ENCODE measurements at places on chromosomes 7 and 10. TPM values are rescaled to one million over a fixed set of nuclear protein-coding genes. Genes with fewer than 3 reads are reported as not detected.

- no peak for DNase-seq
Measured at GRCh38 chr10:67959839-67960476, 75.5 kb downstream of the SIRT1 start.

The POU6F2 gene
- polyA plus RNA-seq: 0.18 TPM

The BAMBI gene
- 45.1 TPM for polyA plus RNA-seq

- DNase-seq: no peak
Measured at GRCh38 chr10:132066186-132066585, 440 bp downstream of the JAKMIP3 start.

DNA sequence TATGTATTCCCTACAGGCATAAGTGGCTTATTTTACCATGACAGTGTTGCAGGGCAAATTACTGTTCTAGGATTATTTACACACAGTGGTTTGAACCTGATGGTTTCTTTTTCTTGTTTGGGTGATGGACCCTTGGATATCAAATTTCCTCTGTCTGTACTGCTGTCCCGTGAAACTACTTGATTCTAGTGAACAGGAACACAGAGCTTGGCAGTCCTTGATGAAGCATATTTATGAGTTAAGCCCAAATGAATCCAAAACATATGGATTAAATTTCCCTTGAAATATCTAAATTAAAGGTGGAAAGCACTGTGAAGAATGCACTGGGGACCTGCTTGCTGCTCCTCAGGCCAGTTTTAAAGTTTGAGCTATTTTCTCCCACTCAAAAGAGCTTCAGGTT is 635.3 kb downstream of the INHBA start:
- DNase-seq: no peak

- DNase-seq: no peak
Measured at GRCh38 chr10:128530301-128530700, 404.1 kb upstream of the MKI67 start.

GRCh38 chr10:128025437-128025836 is 100.8 kb downstream of the MKI67 start:
- DNase-seq: no peak

GRCh38 chr7:7292608-7293007 is 110.3 kb downstream of the C1GALT1 start:
- DNase-seq: no peak

The CDC14C gene
- 0.08 TPM for polyA plus RNA-seq

DNA sequence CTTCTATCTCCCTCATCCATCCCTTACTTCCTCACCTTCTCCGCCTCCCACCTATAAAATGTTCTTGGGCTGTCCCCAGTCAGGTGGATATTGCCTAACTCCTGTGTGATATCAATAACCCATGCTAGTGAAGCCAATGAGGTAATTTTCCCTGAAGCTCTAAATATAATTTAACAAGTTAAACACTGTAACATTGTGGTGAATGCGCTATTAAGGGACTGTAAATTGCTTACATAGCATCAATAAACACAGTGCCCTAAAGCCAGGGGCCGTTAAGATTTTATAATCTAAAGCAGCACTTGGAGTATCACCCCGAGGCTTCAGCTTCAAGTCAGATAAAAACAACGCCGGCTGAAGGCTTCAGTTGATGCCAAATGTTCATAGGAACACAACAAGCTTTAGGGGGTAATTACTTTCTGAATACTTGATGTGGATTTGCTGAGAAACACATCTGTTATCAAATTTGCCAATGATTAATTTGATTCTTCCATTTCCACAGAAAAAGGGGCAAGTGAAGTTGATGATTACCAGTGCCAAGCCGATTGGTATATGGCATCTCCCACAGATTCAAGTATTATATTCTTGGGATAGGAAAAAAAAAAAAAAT is 138.4 kb downstream of the CREB5 start:
- DNase-seq: no peak

GRCh38 chr10:24262929-24263590 is 54.1 kb downstream of the KIAA1217 start:
- DNase-seq: no peak

The GNB2 gene
- polyA plus RNA-seq: 162 TPM

The PRR15 gene
- 2.6 TPM for polyA plus RNA-seq

GRCh38 chr7:40551685-40552576 is 417.1 kb downstream of the SUGCT start:
- DNase-seq: no peak

GRCh38 chr7:112282476-112283188 is 76.1 kb downstream of the ZNF277 start:
- DNase-seq: no peak

DNA sequence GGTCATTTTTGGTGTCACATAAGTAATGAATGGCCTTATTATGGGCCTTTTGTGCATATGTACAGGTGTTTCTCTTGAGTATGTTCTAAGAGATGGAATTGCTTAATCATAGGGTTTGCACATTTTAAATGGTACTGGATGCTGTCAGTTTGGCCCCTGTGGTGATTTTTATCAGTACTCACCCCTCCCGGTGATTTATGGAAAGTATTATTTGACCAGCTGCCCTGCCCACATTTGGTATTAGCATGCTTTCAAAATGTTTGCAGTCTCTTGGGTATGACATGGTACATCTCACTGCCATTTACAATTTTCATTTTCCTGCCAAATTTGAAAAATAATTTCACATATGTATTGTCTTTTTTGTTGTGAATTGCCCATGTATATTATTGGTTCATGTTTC is 427.7 kb downstream of the LRMDA start:
- no peak for DNase-seq

The HACD1 gene
- 16.5 TPM for polyA plus RNA-seq

DNA sequence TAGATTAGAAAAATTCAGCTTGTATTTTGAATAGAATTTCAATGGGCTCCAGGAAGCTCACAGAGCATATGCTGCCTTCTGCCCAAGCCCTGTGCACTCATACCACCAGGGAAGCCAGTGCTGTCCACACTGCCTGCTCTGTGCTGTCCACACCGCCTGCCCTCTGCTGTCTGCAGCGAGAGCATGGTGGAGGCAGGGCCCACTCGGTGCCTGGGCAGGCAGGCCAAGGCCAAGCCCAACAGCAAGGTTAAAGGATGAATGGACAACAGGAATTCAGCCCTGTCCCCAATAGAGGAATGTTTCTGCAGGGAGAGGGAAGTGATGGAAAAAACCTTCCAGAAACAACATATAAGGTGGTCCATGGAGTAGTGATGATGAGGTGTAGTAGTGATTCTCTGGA is 146.8 kb downstream of the GFRA1 start:
- DNase-seq: no peak

DNA sequence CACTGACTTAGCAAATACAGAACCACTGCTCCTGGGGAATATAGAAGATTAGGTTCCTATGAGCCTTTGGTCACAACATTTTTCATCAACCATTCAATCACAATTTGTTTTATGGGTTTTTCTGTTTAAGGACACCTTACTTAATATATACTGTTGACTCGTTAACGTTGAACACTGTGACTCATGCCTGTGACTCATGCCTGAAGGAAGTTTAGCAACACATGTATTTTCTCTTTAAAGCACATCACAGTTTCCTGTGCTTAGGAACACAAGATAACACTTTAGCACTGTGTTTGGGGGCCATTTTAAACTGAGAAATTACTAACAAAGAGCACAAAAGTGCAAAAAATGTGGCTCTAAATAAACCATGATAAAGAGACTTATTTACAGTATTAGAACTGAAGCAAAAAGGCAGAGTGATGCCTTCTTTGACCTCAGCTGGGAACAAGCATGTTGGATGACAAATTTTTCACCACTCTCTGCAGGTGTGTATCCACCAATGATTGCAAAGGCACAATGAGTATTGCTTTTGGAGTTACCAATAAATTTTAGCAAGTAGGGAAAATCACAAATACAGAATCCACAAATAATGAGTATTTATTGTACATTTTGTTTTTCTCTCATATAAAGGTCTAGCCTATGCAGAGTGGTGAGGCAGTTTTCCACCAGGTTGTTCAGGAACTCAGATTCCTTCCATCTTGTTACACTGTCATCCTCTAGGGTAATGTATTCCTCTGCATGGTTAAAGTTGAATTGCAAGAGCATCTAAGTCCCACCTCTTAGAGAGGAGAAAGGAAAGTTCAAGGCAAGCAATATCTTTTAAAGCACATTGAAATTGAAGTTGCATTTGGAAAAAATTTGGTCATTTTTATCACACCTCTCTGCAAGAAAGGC is 7.3 kb downstream of the FGFBP3 start:
- DNase-seq: no peak

- DNase-seq: no peak
Measured at GRCh38 chr10:101063050-101063525, 1.3 kb downstream of the KAZALD1 start.

GRCh38 chr7:25953859-25954258 is 198.1 kb upstream of the NFE2L3 start:
- no peak for DNase-seq

- peak; percentile 26 for DNase-seq
Measured at GRCh38 chr7:92057375-92057774, 76.9 kb downstream of the CYP51A1 start.

The BICC1 gene
- 98.1 TPM for polyA plus RNA-seq

The SLC39A12 gene
- not detected for polyA plus RNA-seq

DNA sequence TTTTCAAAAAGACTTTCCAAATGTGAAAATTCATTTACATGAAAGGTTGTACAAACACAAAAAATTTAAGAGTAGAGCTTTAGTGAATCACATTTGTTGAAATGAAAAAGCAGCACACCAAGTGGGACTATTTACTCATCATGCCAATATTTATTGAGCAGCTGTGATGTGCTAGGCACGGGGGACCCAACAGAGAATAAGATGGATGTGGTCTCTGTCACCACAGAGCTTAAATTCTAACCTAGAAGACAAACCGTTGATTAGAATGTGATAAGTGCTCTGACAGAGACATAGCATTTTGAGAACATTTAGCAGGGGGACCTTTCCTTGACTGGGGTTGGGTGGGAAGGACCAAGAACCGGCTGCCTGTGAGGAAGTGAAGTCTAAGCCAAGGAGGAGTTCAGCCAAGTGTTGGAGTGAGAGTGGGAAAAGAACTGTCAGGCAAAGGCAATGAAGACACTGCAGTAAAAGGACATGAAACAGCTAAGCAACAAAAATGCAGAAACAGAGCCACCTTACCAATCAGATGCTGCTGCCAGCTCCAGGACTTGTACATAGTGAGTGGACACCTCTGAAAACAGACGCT is 19.1 kb downstream of the ADAM12 start:
- no peak for DNase-seq

GRCh38 chr7:14156436-14156835 is 167.0 kb upstream of the ETV1 start:
- no peak for DNase-seq

GRCh38 chr7:116828281-116828680 is 34.1 kb upstream of the CAPZA2 start:
- no peak for DNase-seq

DNA sequence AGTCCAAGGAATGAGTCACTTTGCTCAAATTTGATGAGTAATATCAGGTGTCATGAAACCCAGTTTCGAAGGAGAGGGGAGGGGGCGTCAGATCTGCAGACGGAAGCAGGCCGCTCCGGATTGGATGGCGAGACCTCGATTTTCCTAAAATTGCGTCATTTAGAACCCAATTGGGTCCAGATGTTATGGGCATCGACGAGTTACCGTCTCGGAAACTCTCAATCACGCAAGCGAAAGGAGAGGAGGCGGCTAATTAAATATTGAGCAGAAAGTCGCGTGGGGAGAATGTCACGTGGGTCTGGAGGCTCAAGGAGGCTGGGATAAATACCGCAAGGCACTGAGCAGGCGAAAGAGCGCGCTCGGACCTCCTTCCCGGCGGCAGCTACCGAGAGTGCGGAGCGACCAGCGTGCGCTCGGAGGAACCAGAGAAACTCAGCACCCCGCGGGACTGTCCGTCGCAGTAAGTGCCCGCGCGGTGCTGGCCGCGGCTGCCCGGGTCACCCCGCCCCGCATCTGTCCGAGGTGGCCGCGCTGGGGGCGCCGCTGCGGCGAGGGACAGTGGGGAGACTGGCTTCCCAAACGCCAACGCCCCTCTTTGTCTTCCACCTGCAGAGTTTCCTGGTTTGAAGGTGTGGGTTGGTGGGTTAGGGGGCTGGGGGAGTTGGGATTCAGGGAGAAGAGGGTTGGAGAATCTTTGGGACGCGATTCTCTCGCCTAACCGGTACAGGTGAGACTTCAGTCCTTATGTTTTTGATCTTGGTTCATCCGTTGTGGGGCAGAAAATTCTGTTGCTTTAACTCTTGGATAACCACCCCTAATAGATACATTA is at the start of gene TAC1:
TSS of gene TAC1 (plus strand) at position 351 of the 829 bp plus-strand sequence. CDS start 527 bp downstream, outside the sequence.
- DNase-seq: no peak

GRCh38 chr7:87933605-87933952 is 472 bp upstream of the ADAM22 start:
- no peak for DNase-seq

- no peak for DNase-seq
Measured at GRCh38 chr7:11540271-11540761, 291.7 kb downstream of the THSD7A start.

The NUDT13 gene
- 10.6 TPM for polyA plus RNA-seq

GRCh38 chr10:78316451-78316931 is 282.8 kb downstream of the RPS24 start:
- DNase-seq: no peak

All from left kidney (tissue), 8 donors.